ENCODE measurements at places on chromosomes 2 and 18.

- DNase-seq = no peak
Measured at GRCh38 chr18:9831036-9831722, 54.6 kb upstream of the TXNDC2 start.

DNA sequence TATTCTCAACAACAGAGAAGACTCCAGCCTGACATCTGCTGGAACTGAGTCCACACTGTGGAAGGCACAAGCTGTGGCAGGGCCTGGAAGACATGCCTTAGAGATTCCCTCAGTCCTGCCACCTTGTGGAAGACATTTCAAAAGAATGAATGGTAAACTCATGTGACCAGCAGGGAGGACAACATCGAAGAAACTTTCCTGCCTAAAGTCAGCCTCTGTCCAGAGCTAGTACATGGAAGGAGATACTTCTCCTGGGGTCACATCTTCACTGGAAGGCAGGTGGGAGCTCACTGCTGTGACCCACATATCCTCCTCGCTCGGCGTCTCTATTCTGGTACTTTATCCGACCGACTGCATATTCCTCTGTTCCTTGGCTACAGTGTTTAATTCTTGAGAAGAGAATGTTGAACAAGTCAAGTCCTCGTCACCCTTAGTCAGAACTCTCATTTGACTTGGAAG lies 59.5 kb downstream of the PUM2 start:
- peak; percentile 2 for DNase-seq

- no peak for DNase-seq
Measured at GRCh38 chr2:236321415-236321814, 57.2 kb upstream of the ASB18 start.

GRCh38 chr2:158319269-158319668 lies 137.3 kb downstream of the CCDC148 start:
- DNase-seq = no peak

DNA sequence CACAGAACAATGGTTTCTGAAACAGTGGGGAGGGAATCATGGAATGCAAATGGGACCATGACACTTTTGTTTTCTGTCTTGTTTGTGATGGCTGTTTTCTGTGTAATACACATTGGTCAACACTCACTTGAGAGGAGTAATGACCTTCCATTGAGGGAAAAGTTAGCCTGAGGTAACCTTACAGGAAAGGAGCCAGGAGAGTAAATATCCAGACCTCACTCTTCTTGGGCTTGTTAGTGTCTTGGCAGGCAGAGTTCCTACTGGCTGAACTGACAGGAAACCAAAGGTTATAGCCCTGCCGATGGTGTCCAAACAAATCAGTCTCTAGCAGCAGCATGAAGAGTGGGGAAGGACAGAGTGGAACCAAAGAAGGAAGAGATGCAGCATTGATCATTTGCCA lies 17.2 kb upstream of the RPRM start:
- no peak for DNase-seq

GRCh38 chr2:33681364-33681757 lies 82.3 kb upstream of the FAM98A start:
- DNase-seq = no peak

DNA sequence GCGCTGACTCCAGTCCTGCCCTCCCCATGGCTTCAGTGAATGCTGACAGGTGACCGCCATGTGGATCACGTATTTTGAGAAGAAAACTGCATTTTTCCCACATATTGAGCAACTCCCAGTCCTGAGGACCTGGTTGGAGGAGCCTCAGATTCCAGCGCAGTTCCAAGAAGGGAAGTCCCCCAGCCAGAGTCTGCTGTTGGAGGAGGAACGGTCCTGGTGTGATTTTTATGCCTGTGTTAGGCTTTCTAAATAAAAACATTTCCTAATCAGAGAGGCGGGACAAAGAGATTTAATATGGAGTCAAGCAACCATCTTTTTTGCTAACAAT lies 32.3 kb upstream of the COL6A3 start:
- DNase-seq = no peak

- DNase-seq = no peak
Measured at GRCh38 chr18:10320791-10321190, 133.6 kb upstream of the APCDD1 start.

DNA sequence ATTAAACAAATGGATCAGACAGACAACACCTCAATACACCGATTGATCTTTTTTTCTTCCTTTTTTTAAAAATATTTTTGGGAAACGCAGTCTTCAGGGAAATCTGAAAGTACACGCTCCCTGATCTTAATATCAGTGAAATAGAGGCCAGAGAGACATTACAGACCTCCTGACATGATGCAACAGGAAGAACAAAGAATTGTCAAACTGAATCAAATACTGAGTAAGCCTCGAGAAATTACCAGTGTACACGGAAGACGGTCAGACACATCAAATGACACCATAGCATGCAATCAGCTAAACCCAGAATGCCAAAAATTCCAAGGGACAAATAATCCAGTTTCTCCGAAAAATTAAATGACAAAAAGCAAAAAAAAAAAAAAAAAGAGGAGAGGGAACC lies 80.2 kb upstream of the NFU1 start:
- DNase-seq = no peak

GRCh38 chr18:10259901-10260300 lies 194.5 kb upstream of the APCDD1 start:
- DNase-seq = no peak

DNA sequence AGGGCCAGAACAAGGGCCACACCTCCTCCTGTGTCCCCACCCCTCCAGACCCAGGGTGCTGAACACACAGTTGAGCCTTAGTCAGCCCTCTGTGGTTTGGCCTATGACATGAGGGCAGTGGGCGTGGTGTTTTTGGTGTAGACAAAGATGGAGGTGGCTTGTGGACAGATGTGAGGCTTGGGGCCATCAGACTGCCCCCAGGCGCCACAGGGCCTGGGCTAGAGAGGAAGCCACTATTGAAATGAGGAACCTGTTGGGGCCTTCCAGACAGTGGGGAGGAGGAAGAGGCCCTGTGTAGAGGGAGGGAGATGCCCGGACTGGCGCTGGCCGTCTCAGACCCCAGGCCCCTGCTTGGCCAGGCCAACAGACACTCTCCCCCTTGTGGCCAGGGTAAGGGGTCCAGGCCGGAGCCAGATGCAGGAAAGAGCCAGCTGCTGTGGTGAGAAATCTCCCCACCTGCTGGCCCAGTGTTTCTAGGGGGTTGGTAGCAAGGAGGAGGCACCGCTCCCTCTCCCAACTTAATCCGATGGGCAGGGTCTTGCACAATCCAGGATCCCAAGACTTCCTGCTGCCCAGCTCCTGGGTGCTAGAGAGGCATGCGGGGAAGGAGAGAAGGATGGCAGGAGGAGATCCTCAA lies 53.8 kb downstream of the SMAD7 start:
- no peak for DNase-seq

GRCh38 chr2:100292022-100292580 lies 30.2 kb downstream of the LONRF2 start:
- no peak for DNase-seq

GRCh38 chr2:227186751-227187150 lies 22.3 kb downstream of the COL4A3 start:
- no peak for DNase-seq

- DNase-seq = no peak
Measured at GRCh38 chr2:121520641-121520994, 10.1 kb upstream of the RNU4ATAC start.

GRCh38 chr2:189865826-189866225 lies 81.6 kb downstream of the PMS1 start:
- DNase-seq = no peak

DNA sequence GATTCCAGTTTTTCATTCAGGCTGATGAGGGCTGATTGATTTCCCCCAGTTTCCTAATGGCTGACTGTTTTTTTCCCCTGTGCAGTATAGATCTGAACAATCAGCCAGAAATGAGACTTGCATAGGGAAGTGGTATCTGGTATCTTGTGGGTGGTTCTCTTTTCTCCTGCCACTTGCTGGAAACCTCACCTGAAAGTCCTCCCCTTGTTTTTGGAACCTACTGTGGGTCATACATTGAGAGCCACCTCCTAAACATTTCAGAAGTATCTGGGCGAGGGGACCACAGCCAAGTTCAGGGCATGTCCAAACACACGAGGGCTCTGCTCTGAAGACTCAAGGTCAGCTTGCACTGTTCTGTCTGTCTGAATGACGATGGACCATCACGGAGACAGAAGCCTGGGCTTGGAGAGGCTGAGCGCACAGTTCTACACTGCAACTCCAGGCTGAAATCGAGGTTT lies 19.3 kb downstream of the ALPK2 start:
- DNase-seq = no peak

DNA sequence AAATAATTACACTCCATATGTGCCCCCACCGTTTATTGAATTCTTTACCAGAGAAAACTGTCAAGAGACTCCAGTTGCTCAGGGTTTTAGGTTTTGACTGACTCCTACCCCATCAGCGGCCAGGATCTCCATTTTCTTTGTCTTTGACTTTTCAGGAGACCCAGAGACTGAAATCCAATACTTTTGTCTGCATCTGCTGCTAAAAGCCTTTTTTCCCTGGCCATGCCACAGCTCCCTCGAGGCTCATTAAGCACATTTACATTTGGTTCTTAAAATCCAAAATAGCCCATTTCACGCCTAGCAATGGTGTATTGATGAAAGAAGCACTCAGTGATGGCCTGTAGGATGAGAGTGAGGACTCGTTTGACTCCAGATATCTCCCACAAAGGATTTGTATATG lies 332.6 kb upstream of the ACVR2A start:
- DNase-seq = peak; percentile 15

- no peak for DNase-seq
Measured at GRCh38 chr2:106062627-106063026, 131.5 kb downstream of the UXS1 start.

GRCh38 chr2:72931280-72931910 lies 14.1 kb downstream of the EMX1 start:
- no peak for DNase-seq

GRCh38 chr2:70977605-70978205 lies 725 bp upstream of the ANKRD53 start:
- DNase-seq = peak; percentile 59

DNA sequence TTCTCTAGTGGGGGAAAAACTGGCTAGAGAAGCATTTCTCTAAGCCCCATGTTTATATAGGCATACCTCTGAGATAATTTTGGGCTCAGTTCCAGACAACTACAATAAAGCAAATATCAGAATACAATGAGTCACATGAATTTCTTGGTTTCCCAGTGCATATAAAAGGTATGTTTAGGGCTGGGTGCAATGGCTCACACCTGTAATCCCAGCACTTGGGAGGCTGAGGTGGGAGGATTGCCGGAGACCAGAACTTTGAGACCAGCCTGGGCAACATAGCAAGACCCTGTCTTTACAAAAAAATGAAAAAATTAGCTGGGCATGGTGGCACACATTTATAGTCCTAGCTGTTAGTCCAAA lies 22.2 kb downstream of the TSN start:
- no peak for DNase-seq

DNA sequence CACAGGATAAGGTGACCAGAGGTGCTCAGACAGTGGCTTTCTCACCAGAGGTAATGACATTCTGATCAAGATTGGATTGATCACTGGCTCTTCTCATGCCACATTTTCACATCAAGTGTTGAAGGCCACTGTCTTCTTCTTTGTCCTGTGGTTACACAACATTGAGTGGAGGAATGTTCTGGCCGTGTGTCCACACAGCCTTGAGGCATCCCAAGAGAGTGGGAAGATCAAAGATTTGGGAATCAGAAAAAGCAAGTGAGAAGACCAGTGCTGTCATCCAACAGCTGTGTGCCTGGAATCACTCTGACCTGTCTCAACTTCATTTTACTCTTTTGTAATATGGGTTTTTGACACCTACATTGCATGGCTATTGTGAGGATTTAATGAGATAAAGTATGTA lies 67.4 kb downstream of the IL1R2 start:
- DNase-seq = no peak

GRCh38 chr2:53432936-53433335 lies 334.7 kb upstream of the CHAC2 start:
- DNase-seq = no peak

DNA sequence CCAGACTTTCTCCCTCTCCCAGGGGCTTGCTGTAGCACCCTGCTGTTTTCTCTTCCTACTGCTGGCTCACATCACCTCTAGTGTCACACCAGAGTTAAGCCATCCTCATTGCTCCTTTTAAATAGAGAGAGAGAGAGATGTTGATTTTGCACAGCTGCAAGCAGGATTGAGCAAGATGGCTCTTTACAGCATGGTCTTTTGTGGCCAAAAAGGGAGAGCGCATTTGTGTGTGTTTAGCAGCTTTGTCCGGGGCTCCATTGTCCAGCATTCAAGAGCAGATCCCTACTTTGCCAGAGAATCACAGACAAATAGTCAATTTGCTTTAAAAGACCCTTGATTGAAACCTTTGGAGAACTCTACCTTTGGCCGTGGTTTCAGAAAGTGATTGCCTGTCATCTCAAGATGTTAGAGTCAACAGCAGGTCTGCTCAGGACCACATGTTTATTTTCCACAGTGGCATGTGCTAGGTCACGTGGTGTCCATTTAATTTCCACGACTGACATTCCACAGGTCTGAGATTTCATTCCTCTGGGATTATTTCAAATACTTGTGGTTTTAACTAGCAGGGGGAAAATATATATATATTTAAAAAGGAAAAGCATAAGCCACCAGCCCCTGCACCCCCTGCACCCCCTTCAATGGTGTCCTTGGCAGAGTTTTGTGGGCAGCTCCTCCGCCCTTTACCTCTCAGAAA lies 359.9 kb upstream of the SLC14A2 start:
- peak; percentile 85 for DNase-seq

- no peak for DNase-seq
Measured at GRCh38 chr18:13474907-13475545, 251.3 kb downstream of the FAM210A start.
